ENCODE measurements at places on chromosomes 3 and 15. TPM values are rescaled to one million over a fixed set of nuclear protein-coding genes. Genes with fewer than 3 reads are reported as not detected.

VPS18 gene
- total RNA-seq, result 20.6 TPM

CDC25A gene
- total RNA-seq, result 1.1 TPM

FETUB gene
- total RNA-seq, result not detected

GRM2 gene
- total RNA-seq, result 0.03 TPM

SPINK8 gene
- total RNA-seq, result not detected

IL20RB gene
- total RNA-seq, result 0.43 TPM

FAM107A gene
- 82.9 TPM for total RNA-seq

SEMA6D gene
- total RNA-seq, result 17.7 TPM

PRR20G gene
- not detected for total RNA-seq

- no peak for DNase-seq
Observed at GRCh38 chr15:95439922-95440376, 890.6 kb upstream of the NR2F2 start.

DNA sequence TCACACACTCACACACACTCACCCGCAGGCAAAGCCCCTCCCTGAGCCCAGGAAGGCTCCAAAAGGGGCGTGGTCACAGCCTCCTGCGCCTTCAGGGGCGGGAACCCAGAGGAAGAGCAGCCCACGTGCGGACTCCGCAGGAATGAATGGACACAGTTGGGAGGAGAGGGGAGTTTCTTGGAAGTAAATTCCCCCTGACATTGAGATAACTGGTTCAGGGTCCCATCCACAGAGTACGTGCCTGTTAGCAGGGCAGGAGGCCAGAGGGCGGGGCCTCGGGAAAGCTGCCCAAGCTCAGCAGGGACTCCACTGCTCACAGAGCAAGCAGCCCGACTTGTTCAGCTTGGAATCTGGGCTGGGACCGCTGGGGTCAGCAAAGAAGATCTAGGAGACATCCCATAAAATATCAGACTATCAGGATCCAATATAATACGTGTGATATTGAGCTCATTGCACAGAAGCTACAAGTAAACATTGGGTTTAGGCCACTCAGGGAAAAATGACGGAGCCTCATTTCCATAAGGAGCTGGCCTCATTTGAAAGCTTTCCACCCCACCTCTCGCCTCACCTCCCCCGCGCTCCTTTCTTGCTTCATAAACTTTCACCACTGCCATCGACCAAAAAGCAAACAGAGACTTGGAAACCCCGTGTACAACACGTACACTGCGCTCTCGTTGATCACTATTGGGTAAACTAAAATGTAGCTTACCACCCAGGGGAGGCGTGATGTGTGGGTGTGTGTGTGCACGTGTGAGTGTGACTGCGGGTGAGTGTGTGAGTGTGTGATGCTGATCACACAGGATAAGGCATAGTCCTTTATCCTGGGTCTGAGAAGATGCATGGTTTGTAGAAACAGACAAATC is 36.0 kb downstream of the TM2D3 start:
- peak; percentile 84 for DNase-seq

DNA sequence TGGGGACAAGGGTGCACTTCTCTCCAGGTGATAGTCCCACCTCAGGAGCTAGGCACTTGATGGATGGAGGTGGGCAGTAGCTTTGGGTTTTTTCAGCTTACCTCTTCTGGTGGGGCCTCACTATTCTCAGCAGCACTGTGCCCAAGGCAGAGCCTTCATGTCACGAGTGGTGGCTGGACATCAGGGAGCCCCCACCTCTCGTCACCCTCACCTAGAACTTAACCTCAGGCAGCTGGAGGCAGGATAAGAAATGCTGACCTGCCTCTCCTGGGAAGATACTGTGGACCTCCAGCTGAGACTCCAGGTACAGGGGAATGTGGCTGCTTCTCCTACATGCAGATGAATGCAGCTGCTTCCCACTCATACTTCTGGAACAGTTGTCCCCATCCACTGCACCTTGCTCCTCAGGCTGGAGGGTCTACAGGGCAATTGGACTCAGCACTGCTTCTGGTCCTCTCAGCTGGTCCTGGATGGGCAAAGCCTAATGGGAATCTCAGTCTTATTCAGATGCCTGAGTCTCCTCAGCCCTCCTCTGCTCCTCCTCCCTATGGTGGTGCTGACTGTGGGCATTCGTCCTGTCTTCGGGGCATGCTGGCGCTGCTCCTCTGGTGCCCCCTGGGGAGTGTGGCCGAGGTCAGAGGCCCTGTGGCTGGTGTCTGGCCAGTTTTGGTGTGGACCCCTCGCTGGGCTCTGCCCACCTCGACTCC is 129.9 kb downstream of the KLF13 start:
- DNase-seq, result no peak

DNA sequence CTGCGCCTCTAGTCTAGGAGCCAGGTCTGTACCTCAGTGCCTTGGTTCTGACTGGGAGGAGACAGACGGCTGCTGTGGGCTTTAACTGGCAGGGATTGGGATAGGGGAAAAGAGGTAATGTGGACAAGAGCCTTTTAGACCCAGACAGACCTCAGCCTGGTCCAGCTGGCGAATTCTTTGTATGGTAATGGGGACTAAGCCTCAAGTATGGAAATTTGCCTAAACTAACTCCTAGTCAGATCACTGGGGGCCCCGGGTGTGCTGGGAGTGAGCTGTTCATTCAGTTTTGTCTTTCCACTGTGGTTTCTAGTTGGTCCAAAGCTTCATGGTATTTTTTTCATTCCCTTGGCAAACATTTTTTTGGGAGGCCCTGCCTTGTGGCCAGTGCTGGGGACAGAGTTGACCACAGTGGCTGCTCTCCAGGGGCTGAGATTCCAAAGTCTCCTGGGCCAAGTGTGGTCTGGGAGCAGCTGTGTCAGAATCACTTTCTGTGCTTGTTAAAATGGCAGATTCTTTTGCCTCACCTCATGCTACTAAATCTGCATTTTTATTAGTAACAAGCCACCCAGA is 261.4 kb upstream of the C2CD4B start:
- no peak for DNase-seq

DNA sequence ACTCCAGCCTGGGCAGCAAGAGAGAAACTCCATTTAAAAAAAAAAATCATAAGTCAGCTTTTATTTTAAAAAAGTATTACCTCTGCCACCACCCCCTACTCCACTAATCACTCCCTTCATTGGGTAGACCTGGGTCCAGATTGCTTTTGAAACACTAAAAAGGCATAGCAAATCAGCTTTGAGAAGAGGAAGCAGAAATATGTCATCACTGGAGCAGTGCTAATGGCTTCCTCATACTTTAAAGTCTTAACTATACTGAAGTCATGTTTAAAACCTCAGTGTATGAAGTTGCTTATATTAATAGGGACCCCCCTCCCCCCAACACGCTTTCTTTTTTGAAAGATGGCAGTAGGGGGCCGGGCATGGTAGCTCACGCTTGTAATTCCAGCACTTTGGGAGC is 1.0 kb upstream of the HTR3D start:
- DNase-seq, result no peak

- no peak for DNase-seq
Observed at GRCh38 chr15:42691770-42692169, 45.2 kb downstream of the CDAN1 start.

DNA sequence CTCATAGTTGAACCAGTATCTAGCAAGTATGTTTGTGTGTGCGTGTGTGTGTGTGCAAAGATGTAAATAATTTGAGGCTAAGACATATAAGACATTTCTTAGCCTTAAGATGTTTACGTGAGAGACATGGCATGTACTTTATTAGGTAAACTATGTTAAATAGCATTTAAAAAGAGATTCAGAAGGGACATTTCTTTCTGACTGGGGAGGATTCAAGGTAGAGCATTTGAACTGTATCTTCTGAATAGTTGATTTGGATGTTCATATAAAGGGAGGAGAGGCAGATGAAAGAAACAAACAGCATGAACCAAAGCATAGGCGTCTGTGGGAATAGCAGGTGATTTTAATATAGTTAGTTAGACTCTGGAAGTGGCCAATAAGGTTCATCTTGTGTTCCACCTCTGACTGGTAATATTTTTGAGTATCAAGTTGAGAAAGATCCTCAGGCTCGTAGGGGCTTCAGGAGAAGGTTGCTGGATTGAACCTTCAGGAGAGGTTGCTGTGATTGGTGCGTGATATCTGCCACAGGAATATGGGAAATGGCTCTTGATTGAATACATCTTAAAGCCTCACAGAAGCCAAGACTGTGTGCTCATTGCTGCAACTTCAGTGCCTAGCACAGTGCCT is 12.6 kb downstream of the NFKBIZ start:
- no peak for DNase-seq

GRCh38 chr3:181488536-181488935 is 223.2 kb upstream of the SOX2 start:
- no peak for DNase-seq

GRCh38 chr3:65128346-65128745 is 440.5 kb upstream of the ADAMTS9 start:
- no peak for DNase-seq

- no peak for DNase-seq
Observed at GRCh38 chr3:51530485-51530884, 8.0 kb upstream of the RAD54L2 start.

GRCh38 chr3:152480282-152480953 is 211.7 kb downstream of the MBNL1 start:
- DNase-seq, result no peak

DNA sequence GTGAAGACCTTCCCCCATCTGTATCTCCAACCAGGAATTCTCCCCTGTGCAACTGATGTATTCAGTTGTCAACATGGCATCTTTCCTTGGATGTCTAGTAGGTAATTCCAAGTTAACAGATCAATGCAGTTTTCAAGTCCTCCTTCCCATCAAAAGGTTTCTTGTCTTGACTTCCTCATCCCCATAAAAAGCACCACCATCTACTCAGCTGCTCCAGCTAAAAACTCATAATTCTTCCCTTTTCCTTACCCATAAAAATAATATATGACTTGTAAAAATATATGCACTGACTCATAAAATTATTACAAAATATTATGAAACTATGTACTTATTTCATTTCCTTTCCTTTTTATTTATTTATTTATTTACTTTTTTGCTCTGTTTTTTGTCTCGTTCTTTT is 5.0 kb upstream of the CAND2 start:
- no peak for DNase-seq

DNA sequence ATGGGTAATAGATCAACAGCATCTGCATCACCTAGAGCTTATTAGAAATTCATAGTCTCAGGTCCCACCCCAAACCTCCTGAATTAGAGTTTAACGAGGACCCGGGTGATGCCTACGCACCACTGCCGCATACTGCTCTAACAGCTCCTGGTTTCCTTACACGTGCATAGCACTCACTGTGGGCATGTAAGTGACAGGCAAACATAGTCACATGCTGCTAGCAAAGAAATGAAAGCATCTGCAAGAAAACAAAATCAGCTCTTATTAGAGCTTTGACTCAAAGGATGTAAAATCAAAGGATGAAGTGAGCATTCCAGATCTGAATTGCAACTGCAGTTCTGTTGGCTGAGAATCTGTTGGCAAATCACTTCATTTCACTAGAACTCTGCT is 19.1 kb upstream of the RIOX2 start:
- DNase-seq, result no peak

GRCh38 chr3:10463533-10464434 is 41.6 kb downstream of the ATP2B2 start:
- DNase-seq, result peak; percentile 44

DNA sequence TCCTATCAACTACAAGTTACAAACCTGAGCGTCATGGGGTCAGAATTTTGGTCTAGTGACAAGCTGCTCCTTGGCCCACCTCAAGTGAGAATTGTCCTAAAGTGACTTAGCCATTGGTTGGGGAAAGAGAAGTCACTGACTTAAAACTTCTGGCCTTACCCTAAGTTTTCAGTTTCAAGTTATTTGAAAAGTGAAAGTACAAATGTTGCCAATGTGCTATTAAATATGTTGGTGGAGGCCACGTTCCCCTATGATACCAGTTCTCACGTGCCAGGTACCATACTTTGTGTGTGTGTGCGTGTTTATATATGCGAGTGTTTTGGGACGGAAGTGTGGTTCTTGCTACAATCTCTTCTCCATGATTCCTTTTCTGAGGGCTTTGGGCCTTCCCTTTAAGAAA is 22.6 kb upstream of the RASGRP1 start:
- DNase-seq, result no peak

DNA sequence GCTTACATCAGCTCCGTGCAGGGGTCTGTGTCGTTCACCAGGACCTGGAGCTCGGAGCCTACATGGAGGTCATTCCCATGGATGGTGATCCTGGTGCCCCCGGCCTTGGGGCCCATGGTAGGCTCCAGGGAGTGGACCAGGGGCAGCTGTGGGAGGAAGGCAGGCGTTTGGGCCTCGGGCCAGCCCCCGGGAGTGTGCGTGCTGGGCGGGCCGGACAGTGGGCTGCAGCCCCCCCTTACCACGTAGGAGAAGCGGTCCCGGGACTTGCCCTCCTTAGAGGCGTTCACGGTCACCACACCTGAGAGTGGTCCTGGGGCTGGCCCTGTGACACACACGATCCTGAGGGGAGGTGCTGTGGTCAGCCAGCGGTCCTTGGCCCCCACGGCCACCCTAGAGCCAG is 29.6 kb downstream of the H1-8 start:
- no peak for DNase-seq

- no peak for DNase-seq
Observed at GRCh38 chr3:46713898-46714552, 3.6 kb downstream of the PRSS50 start.

DNA sequence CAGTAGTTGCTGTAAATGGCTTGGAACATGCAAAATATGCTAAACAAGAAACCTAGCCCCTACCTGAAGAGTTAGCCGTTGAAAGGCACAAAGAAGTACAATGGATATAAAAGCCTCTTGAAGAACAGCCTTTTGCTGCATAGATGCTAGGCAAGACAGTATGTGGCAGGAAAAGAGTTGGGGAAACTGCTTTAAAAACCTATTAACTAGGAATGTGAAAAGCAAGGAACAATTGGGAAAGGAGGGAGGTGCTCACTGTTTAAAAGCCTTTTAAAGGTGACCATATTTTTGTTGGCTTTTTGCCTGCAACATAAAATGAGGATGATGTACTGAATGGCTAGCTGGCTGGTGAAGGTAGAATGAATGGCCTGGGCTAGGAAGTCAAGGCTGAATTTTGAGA is 24.5 kb upstream of the SOX2 start:
- no peak for DNase-seq

- no peak for DNase-seq
Observed at GRCh38 chr15:61017627-61018026, 211.5 kb downstream of the RORA start.
